Activated CD4-positive, alpha-beta T cell treated with anti-CD3 and anti-CD28 coated beads, Interleukin-2, amount 50 U/mL, for 4 hours (primary cell): ENCODE measurements at places on chromosomes 2 and 18.

- DNase-seq, result no peak
Observed at GRCh38 chr2:201467666-201468065, 16.1 kb downstream of the STRADB start.

DNA sequence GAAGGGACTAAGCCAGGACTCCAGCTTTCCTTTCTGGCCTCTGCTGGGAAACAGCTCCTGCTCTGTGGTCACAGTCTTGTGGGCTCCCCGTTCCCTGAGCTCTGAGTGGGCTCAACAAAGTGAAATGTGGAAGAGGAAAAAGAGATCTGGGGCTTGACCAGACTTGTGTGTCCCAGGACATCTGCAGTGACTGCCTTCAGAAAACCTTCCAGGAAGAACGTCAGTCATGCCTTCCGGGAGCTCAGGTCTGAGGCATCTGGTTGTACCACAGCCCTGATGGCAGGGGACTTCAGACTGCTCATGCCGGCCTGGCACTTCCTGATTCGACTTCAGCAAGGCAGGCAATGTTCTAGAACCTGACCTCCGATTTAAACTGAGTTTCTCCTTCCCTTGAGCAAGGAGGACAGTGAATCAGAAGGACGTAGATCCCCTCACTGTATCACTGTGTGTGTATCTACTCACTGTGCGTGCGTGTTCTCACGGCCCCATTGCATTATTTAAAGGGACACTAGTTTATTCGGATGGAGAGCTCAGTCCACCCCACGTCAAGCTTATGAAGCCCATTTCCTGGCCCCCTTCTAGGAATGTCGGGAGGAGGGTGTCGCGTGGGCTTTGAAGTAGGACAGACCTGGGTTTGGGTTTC, 548 bp upstream of the FBLN7 start:
- no peak for DNase-seq

DNA sequence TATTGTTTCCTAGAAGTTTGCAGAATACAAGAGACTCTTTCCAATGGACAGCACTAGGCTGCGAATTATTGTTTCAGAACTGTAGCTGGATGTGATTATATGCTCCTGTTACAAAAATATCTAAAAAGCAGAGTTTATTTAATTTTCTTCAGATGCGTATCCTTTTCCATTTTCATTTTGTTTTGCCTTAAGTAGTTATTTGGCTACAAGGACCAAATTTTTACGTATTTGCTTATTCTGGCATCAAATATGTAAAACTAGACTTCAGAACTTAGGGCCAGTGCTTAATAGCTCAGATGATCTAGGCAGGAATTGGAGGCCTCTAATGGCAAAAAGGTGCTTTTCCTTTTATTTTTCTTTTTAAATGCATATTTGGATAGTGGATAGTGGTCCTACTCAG, 18.7 kb downstream of the MEP1B start:
- no peak for DNase-seq

DNA sequence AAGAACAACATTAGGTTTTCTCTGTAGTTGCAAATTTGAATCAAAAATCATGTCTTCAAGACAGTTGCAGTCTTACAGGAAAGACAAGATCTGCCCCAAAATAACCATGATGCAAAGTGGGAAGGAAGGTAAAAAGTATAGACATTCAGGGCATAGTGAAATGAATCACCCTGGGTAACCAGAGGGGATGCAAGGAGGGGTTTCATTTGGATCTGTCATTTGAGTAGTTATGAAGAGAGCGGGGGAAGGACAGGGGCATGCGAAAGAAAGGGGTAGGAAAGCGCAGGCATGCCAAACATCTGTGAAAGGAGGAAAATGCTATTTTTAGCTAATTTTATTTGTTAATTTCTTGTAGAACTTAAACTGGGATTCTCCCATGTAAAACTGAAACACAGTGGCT, 219.1 kb upstream of the BOD1L2 start:
- DNase-seq, result no peak

DNA sequence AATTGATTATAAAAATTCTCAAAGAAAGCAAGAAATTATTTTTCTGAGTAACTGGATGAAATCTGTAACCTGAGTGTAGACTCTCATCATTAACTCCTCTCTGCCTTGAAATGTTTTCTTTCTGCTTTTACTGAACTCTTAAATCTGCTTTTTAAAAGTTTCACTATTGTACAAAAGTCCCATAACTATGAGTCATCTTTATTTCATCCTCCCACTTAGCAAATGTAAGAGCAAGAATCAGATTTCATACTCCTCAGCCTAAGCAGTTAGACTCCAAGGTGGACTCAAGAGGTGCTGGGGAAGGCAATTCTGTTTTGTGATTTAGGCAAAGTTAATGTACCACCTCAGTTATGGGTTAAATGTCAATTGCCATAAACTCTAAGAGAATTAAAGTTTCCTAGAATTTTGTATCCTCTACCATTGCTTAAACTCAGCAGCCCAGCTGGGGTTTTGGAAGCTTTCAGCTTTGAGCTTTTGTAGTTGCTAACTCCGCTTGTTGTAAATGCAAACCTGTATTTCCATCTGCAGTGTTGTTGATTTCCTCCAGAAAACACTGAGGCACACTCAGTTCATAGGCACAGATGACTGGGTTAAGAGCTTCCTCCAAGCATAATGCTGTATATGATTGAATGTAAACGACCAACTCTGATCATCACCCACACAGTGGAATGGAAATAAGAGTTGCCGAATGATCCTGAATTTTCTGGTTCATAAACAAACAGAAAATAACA, 268.8 kb downstream of the ARHGAP15 start:
- no peak for DNase-seq

- DNase-seq, result no peak
Observed at GRCh38 chr18:9705183-9705829, 2.8 kb upstream of the RAB31 start.

GRCh38 chr2:191927319-191927867, 80.5 kb upstream of the CAVIN2 start:
- DNase-seq, result no peak

DNA sequence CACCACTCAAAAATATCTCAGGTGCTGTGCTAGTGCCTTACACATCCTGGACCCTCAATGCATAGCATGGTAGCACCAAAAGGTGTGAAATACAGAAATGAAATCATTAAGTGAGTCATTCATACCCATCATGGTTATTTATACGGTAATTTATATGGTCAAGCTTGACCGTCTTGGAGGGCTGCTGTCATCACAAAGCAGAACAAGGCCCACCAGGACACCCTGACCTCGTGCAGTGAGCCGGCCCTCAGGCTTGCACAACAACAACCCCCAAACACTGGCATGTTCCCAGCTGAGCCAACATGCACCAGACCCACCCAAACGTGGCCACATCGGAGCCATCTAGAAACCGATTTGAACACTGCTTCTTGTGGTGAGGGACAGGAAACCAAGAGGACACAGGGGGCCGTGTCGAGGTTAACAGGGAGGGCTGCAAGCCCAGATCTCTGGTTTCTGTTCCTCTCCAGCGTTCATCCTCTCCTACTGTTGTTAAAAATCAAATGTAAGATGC, 378.5 kb upstream of the ID2 start:
- DNase-seq, result peak; percentile 60

DNA sequence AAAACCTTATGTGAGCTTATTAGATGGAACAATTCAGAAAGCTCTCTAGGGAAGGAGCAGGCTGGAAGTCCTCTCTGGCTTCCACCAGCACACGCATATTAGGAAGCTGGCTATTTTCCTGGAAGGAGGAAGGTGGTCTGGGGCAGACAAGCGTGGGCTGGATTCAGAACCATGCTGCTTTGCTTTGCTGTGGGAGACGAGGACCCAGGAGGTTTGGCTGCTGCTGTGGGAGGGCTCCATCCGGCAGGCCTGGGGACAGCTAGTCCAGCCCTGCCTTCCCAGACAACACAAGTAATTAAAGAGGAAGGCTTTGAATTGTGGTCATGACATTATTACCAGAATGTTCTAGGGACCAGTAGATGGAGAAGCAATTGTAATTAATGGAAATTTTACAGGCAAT, 238.8 kb upstream of the MYT1L start:
- no peak for DNase-seq
